ENCODE measurements at places on chromosomes 12 and 14.

GRCh38 chr14:102374264-102374663 lies 11.5 kb downstream of the TECPR2 start:
- DNase-seq, result no peak

- no peak for DNase-seq
Observed at GRCh38 chr12:102120886-102121285, 903 bp downstream of the PARPBP start.

- DNase-seq, result no peak
Observed at GRCh38 chr12:25135531-25136154, 59.3 kb downstream of the DNAI7 start.

GRCh38 chr12:71129364-71129763 lies 28.4 kb downstream of the TSPAN8 start:
- no peak for DNase-seq

DNA sequence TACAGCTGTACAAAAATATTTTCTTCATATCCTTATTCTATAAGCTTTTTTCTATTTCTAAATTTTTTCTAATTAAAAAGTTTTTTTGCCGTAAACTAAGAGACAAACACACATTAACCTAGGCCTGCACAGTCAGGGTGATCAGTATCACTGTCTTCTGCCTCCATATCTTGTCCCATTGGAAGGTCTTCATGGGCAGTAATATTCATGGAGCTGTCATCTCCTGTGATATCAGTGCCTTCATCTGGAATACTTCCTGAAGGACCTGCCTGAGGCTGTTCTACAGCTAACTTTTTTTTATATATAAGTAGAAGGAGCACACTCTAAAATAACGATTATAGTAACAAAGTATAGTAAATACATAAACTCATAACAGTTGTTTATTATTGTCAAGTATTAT lies 17.8 kb downstream of the USP15 start:
- DNase-seq, result no peak

DNA sequence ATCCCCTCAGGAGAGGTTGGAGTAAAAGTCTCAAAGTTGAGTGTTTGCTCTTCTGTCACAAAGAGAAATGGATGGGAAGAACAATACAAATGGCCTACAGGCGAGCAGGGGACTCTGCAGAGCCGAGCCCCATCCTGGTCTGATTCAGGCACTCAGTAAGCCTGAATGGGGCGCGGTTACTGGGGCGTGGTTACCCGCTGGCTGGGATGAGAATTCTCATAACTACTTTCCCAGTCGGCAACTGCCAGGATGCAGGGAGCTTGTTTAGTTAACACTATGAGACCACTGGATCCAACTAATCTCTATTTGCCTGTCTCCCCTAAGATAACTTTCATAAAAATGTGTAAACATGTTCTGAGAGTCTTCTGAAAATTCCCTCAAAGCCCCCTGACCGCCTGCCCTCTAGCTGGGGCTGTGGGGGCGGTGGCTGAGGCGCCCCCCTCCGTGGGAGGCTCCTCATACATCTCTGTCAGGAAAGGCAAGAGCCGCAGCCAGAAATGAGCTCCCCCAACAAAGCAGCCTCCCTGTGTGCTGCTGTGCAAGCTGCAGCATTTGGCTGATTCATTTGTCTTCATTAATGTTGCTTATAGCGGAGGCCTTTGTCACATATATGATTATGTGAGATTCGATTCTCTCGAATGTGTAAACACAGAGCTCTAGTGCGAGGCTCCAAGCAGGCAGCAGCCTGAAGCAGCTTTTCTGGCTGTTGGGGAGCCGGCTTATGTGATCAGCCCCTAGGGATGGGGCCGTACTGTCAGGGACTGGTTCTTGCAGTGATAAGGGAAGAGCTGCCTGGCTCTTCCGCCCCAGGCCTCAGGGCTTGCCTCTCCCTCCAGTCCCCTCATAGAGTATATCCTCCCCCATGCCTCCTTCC lies 126.1 kb upstream of the ARHGAP5 start:
- no peak for DNase-seq

DNA sequence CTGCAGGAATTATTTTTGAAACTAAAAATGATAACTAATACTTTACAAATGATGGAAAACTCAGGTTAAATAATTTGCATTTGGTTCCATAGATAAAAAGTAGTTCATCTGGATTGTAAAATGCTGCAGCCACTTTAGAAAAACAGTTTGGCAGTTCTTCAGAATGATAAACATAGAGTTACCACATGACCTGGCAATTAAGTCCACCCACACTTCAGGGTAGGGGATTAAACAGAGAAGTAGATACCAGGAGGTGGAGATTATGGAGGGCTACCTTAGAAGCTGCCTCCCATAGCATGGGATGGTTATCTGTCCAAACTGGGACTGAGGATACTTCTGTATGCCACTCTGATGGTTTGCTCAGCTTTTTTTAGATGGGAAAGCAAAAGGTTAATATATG lies 22.2 kb downstream of the ARF6 start:
- DNase-seq, result no peak

GRCh38 chr12:124927201-124928094 lies 13.0 kb upstream of the UBC start:
- peak; percentile 96 for DNase-seq

- DNase-seq, result peak; percentile 47
Observed at GRCh38 chr12:103399986-103400385, 95.8 kb downstream of the C12orf42 start.

DNA sequence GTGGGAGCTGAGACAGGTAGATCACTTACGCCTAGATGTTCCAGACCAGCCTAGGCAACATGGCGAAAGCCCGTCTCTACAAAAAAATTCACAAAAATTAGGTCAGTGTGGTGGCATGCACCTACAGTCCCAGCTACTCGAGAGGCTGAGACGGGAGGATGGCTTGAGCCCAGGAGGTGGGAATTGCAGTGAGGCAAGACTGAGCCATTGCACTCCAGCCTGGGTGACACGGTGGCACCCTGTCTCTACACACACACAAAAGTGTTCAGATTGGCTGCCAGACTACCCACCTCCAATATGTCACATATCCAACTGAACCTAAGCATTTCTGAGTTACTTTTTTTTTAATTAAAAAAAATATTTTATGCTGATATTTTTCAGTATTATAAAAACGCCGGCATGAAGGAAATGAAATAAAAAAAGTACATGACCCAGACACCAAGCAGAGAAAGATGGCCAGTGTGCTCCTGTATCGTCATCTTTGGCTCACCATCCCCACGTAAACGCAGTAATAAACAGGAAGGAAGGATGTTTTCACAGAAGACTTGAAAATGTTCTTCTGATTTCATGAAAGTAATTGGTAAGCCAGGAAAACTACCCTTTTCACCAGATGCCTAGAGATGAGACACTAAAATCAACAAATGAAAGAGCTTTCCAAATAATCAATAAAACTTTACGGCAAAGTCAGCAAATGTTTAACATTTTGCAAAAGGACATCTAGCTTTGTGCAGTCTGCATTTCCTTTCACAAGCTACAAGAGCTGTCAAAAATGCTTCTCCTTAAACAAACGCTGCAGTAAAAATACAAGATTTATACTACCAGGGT lies 26.4 kb downstream of the CDC42BPB start:
- no peak for DNase-seq

GRCh38 chr12:123108682-123109066 lies 42.2 kb downstream of the PITPNM2 start:
- no peak for DNase-seq

GRCh38 chr12:79186506-79186905 lies 321.9 kb downstream of the SYT1 start:
- no peak for DNase-seq

GRCh38 chr14:68506645-68507419 lies 286.0 kb downstream of the ZFP36L1 start:
- no peak for DNase-seq

DNA sequence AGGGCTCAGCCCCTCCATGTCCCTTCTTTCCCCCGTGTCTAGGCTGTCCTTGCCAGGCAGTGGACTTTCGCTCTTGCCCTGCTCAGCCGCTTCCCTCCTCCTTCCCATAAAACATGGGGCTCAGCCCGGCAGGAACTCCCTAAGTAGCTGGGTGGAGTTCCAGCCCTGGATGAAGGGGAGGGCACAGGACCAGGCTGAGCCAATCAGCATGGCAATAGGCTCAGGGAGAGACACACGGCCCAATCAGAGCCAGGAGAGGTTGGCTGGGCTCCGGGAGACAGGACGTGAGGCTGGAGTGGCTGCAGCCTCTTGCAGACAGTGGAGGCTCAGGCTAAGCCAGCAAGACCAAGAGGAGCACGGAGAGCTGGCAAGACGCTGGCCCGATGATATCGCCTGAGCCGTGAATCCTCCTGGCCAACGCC lies 54.3 kb downstream of the GALNT9 start:
- no peak for DNase-seq

DNA sequence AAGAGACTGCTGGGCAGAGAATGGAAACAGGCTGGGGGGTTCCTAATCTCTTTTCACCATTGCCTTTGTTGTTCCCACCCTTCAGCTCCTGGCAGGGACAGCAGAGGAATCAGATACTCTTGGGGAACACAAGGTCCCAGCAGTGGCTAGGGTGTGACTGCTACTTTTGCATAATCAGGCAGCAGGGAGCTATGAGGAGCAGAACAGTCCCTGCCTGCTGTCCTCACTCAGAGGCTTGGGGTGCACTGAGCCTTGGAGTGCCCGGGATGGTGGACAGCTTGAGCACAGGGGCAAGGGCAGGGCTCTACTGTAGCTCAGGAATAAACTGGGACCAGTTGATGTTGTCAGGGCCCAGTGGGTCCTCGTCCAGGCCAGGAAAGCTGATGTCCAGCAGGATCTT lies 1.5 kb upstream of the TEX52 start:
- no peak for DNase-seq

DNA sequence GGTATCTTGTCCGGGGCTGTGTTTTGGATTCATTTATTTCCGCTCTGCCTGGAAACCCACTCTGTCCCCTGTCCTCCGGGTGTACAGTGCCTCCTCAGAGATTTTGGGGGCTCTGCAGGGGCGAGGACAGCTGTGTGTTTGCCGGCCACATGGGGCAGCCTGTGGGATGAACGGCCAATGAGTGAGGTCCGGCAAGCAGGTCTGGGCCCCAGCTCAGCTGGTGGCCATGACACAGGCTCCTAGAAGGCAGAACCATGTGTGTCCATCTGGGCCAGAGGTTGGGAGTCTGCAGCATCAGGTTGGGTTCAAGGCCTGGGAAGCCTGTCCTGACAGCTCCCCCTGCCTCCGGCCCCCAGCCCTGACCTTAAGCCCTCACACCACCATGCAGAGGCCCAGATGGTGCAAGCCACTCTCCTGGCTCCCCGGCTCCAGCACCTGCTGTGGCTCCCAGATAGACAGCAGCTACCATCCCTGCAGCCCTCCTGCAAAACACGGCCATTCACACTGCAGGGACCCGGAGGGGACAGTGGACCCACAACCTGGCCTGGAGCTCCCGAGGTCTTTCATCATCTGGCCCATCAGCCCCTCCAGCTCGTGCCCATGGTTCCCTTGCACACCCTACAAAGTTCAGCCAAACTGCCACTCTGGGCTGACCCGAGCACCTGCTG lies 220.1 kb upstream of the C14orf180 start:
- no peak for DNase-seq

GRCh38 chr14:87088588-87088987 lies 904.4 kb downstream of the GALC start:
- no peak for DNase-seq

- no peak for DNase-seq
Observed at GRCh38 chr14:34252227-34252626, 209.8 kb downstream of the SPTSSA start.

- DNase-seq, result no peak
Observed at GRCh38 chr14:83470466-83470865, 1936.8 kb upstream of the SEL1L start.

DNA sequence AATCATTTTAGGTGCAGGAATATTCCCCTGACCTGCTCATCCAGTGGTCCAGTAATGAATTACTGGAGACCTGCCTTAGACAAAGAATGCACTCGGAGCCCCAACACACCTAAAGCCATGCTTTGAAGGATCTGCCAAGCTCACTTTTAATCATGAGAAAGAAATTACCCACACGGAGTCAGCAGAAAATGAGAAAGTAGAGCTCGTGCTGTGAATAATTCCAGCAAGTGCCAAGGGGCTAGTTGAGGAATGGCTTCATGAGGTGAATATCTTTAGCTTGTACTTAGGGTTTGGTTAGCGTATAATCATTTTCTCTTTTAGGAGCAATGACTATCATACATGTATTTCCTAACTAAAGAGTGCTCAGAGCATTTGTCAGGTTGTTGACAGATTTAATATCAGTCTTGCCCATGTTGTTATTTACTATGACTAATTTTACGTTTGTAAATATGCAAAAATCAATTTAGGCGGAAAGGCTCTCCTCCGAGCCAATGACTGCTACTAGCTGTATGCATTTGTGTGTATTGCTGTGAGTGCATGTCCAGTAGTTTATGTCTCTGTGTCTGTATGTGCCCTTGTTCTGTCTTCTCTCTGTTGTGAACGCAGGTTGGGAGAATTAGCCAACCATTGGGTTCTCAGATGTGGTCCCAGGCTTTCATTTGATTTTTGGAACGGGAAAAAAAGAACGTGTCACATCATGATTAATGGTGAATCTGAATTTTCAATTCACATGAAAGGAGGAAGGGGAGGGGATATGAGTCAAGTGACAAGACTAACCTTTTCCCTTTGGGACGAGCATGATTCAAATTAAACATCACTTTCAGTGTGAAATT lies 98.4 kb downstream of the RMST start:
- DNase-seq, result no peak

GRCh38 chr14:93683226-93683625 lies 105.1 kb downstream of the PRIMA1 start:
- no peak for DNase-seq

GRCh38 chr12:52032446-52032803 lies 18.8 kb upstream of the NR4A1 start:
- DNase-seq, result no peak

DNA sequence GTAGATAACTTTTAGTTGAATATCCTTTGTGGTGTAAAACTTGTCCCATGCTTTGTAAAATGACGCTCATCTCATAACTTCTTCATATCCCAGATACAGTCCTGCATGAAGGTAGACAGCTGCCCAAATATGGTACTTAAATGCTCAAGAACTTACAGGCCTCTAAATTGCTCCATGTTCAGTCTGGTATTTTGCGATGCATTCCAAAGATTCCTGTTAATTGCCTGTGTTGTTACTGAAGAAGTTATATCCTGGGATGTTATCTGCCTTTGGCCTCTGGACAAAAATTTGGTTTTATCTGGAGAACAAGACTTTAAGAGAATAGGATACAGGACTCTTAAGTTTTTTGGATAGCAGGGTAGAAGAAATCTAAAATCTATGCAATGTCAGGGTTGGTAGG lies 473.0 kb downstream of the PCNX1 start:
- no peak for DNase-seq
